Activated CD8-positive, alpha-beta memory T cell treated with anti-CD3 and anti-CD28 coated beads for 1 hour (primary cell): ENCODE measurements at places on chromosomes 12 and 14.

- no peak for DNase-seq
Measured at GRCh38 chr12:12561371-12562015, 1.2 kb downstream of the DUSP16 start.

GRCh38 chr12:102917026-102917787 lies at the start of gene PAH:
PAH (minus strand) TSS chr12:102917244; CDS start chr12:102917130, 114 bp downstream.
- DNase-seq = no peak

- no peak for DNase-seq
Measured at GRCh38 chr12:5620896-5621295, 189.0 kb downstream of the NTF3 start.

- DNase-seq = no peak
Measured at GRCh38 chr12:14545144-14546124, 22.2 kb downstream of the PLBD1 start.

- DNase-seq = no peak
Measured at GRCh38 chr14:20722016-20722415, 23.7 kb upstream of the EDDM3A start.

- no peak for DNase-seq
Measured at GRCh38 chr12:8527250-8528130, 13.2 kb downstream of the CLEC4E start.

GRCh38 chr12:53999559-54000115 lies 324 bp upstream of the HOXC9 start:
- DNase-seq = no peak

- DNase-seq = no peak
Measured at GRCh38 chr14:57814726-57815125, 51.2 kb downstream of the SLC35F4 start.

- no peak for DNase-seq
Measured at GRCh38 chr12:94954948-94955592, 48.4 kb downstream of the NDUFA12 start.

- DNase-seq = no peak
Measured at GRCh38 chr12:76123259-76124212, 39.1 kb upstream of the NAP1L1 start.

GRCh38 chr14:93431036-93431670 lies 414 bp downstream of the UNC79 start:
- no peak for DNase-seq

DNA sequence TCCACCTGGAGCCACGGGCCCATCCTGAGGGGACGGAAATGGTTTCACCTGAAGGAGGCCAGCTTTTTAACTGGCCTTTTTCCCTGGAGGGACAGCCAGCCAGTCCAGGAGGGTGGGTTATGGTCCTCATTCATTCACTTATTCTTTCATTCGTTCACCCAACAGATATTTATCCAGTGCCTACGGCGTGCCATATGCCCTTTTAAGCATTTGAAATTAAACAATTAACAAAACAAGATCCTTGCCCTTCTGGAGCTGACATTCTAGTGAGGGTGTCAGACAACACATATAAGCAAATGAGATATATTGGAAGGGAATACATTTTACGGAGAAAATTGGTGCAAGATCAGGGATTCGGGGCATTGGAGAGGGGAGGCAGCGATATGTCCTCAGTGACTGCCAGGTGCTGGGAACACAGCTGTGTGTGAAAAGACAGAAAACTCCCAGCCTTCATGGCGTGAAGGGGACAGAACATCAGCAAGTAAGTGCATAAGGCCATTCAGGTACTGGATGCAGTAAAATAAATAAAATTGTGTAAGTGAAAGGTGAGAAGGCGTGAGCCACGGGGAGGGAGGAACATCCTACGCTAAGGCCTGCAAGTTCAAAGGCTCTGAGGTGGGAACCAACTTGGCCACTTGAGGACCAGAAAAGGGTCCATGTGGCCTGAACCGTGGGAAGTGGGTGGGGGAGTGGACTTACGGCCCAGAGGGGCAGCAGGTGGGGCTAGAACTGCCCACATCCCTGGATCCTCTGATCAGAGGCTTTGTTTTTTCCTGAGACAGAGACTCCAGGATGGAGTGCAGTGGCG lies 684 bp upstream of the ABCB9 start:
- no peak for DNase-seq

- no peak for DNase-seq
Measured at GRCh38 chr12:94098466-94098865, 49.9 kb upstream of the PLXNC1 start.

DNA sequence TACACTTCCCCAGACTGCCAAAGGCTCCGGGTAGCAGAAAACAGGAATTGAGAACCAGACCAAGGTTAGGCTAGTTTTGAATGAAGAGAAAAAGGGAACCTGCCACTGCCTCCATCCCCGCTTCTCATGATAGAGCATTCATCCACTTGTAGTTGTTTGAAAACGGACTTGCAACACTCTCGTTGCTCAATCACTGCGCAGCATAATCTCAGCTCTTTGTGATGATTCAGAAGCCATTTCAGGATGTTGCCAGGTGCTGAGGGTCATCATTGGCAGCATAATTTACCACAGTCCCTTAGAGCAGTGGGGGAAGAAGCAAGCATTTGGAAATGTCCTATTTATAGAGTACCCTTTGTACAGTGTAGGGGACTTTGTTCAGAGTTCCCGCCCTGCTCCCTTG lies 25.6 kb downstream of the KCNK13 start:
- no peak for DNase-seq

DNA sequence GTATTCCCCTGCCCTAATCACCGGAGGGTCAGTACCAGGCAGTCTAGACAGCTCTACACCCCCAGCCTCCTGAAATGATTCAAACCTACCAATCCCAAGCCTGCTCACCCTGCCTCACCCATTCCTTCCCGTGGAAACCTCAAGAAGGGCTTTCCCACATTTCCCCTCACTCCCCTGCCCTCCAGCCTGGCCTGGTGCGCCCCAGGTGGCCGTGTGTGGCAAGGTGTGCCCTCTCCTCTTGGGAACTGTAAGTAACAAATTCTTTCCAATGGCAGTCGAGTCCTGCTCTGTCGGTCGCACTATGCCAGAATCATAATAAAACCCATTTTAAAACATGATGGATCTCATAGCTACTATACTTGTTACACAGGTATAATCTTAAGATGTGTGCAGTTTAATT lies 13.9 kb upstream of the DEGS2 start:
- DNase-seq = no peak

- DNase-seq = no peak
Measured at GRCh38 chr12:66190519-66191370, 1.7 kb downstream of the IRAK3 start.

- DNase-seq = no peak
Measured at GRCh38 chr12:30191696-30192455, 408.1 kb upstream of the TMTC1 start.

- DNase-seq = no peak
Measured at GRCh38 chr14:23536494-23536893, 15.1 kb downstream of the ZFHX2 start.

GRCh38 chr14:35509846-35510245 lies 24.1 kb upstream of the INSM2 start:
- DNase-seq = no peak

GRCh38 chr14:59333668-59334067 lies 131.5 kb downstream of the GPR135 start:
- DNase-seq = no peak

DNA sequence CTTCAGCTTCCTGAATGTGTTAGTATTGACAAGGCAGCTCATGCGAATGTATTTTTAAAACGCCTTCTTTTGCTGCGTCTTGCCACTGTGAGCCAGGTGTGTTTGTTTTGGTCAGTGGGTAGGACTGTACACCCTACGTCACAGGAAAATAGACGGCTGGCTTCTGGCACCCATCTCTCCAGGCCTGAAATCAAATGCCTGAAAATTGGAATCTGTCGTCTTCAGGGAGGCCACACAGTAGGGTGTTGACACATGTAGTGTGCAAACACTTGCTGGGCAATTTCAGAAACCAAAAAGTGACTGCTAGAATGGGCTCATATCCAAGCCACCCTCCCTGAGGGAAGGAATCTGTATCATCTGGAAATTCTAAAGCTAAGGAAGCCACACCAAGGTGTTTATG lies 209.3 kb downstream of the TTC8 start:
- DNase-seq = no peak

- DNase-seq = no peak
Measured at GRCh38 chr12:30582943-30583342, 112.7 kb downstream of the IPO8 start.

DNA sequence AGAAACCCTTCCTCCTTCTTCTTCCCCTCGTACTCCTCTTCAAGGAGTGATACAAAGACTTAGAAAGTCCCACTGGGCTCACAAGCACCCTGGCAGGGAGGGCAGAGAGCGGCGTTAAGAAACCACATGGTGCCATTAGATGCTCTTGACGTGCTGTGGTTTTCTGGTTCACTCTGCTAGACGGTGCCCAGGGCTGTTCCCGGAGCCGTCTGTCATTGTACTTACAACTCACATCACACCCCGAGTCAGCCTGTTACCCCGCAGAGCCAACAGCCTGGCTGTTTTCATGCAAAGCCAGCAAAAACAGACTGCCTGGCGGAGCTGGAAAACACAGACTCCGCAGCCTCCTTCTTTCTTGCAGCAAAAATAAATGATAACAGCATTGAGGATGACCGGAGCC lies 232.6 kb upstream of the TBX3 start:
- DNase-seq = no peak
